ENCODE measurements at places on chromosomes 16 and 17. TPM values are rescaled to one million over a fixed set of nuclear protein-coding genes. Genes with fewer than 3 reads are reported as not detected.
A peak's percentile ranks its signal among the peaks of the same experiment; 100 is the strongest.

GRCh38 chr17:48834973-48835372 lies 4.1 kb downstream of the CALCOCO2 start:
- DNase-seq, result no peak

The SBK1 gene
- 0.85 TPM for total RNA-seq

The SYNRG gene
- total RNA-seq, result 45.3 TPM

GRCh38 chr16:27408602-27409031 lies 6.6 kb downstream of the IL21R start:
- DNase-seq, result peak; percentile 66

GRCh38 chr16:67000384-67001351 lies 12.3 kb downstream of the CES4A start:
- DNase-seq, result peak; percentile 89

The PPL gene
- not detected for total RNA-seq

GRCh38 chr16:12758031-12758669 lies 45.5 kb downstream of the CPPED1 start:
- no peak for DNase-seq

The NUP93 gene
- total RNA-seq, result 168 TPM

GRCh38 chr17:58279016-58279711 lies 1.6 kb downstream of the MPO start:
- DNase-seq, result no peak

The CACNG3 gene
- not detected for total RNA-seq

The MEIOB gene
- not detected for total RNA-seq

The KRT20 gene
- not detected for total RNA-seq

GRCh38 chr17:67833134-67833533 lies 7.8 kb downstream of the BPTF start:
- no peak for DNase-seq

The CDYL2 gene
- total RNA-seq, result 63.3 TPM

GRCh38 chr16:27223701-27224100 lies 20.4 kb downstream of the KDM8 start:
- no peak for DNase-seq

The AARS1 gene
- 117 TPM for total RNA-seq

The CCL4L2 gene
- 11.5 TPM for total RNA-seq

GRCh38 chr17:32998111-32998886 lies 6.7 kb downstream of the SPACA3 start:
- DNase-seq, result peak; percentile 92

- no peak for DNase-seq
These were observed 65.6 kb downstream of the SDR42E1 start for GRCh38 chr16:81945665-81946064.

The RABEP1 gene
- total RNA-seq, result 57.3 TPM

GRCh38 chr17:48484256-48484655 lies 46.6 kb downstream of the HOXB1 start:
- no peak for DNase-seq

- no peak for DNase-seq
These were observed 36.6 kb upstream of the NACA2 start for GRCh38 chr17:61627658-61628057.

DNA sequence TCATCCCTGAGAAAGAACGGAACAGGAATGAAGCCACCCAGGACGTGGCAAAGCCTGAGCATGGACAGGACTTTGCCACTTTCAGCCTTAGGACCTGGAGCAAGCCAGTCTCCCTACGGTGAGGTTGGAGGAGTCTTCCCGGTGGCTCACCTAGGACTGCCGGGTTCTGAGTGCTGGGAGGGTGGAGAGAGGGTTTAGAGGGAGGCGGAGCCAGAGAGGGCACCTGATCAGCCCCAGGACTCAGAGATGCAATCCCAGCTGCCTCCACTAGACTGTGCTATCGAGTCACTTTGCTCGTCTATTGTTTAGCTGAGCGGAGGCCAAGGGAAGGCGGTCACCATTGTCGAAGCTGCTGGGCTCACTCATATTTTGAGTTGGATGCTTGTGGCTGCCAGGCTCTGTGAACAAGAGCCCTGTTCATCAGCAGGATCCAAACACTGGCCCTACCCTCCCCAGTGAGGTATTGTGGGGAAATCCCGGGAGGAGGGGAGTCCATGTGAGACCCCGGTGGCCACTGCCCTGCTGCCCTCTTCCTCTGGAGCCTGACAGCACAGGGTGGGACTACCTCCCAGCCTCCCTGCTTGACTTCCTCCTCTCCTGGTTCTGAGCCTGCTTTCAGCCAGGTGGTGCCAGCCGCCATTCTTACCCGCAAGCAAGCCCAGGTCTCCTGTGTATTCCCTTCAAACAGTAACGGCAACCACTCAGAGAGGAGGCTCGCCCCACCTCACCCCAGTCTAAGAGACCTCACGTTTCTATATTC lies 7.0 kb downstream of the KRT14 start:
- peak; percentile 94 for DNase-seq

GRCh38 chr17:28896491-28896883 lies 1.0 kb downstream of the FLOT2 start:
- no peak for DNase-seq

The SRCIN1 gene
- total RNA-seq, result 0.26 TPM

DNA sequence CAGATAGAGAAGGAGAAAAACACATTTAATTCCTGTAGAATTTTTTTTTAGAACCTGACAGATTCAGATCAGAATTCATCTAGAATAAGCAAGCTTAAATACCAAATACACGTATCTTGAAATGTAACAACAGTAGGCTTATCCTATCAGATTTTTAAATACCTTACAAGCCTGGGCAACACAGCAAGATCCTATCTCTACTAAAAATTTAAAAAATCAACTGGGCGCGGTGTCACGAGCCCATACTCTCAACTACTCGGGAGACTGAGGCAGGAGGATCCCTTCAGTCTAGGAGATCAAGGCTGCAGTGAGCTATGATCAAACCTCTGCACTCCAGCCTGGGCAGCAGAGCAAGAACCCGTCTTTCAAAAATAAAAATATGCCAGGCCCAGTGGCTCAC lies 13.5 kb downstream of the ACOX1 start:
- DNase-seq, result no peak

The ATP2A1 gene
- total RNA-seq, result 2.4 TPM

The NPIPB4 gene
- 221 TPM for total RNA-seq

DNA sequence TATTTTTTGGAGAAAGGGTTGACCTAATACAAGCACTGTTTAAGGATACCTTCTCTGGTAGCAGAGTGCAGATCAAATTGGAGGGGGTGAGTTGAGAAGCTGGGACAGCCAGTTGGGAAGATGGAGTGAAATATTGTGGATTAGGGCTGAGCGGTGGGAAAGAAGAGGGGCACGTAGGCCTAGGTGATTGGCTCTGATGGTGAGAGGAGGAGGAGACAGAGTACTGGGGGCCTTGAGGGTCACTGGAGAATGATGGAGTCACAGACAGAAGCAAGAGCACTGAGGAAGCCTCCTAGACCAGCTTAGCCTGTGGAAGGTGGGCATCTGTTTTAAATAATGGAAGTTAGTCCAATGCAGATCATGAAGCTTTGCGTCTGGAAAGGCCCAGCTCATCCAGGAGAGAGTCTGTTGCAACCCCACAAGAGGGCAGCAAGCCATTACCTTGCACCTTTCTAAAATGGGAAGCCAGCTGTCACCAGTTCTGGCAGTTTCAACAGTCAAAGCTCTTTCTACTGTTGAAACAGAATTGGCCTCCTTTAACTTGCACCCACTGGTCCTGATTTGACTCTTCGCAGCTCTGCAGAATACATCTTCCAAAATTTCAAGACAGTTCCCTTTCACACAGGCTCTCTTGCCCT lies 11.8 kb downstream of the SLC9A5 start:
- peak; percentile 79 for DNase-seq

DNA sequence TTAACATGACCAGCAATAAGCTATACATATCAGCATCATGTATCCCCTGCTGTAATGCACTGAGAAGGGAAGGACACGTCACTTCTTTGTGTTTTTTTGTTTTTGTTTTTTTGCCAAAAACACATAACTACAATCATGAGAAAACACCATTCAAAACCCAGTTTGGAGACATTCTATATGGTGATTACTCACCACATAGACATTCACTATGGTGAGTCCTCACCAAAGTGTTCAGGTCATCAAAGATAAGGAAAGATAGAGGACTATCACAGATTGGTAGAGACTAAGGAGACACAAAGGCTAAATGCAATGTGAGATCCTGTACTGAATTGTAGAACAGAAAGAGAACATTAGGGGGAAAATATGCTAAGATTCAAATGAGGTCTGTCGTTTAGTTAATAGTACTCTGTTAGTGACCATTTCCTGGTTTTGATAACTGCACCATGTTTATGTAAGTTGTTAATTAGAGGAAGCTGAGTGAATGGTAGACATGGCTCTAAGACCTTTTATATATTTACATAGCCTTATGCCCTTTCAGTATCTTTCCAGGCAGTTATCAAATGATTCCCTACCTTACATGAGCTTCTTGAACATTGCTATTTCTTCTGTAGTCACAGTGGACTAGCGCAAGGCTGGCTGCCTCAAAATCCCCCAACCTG lies 46.6 kb downstream of the PIK3R5 start:
- no peak for DNase-seq

DNA sequence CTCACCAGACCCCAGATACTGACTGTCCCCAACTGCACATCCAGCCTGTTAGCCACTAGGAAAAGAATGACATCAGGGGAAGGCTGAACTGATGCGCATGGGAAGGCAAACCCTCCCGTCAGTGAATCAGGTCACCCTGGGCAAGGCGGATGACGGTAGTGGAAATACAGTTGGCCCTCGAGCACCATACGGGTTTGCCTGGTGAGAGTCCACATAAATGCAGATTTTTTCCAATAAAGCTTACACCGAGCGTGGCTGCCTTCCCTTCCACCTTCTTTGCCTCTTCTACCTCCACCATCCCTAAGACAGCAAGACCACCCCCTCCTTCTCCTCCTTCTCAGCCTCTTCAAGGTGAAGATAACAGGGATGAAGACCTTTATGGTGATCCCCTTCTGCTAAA lies 236.1 kb upstream of the TNRC6C start:
- DNase-seq, result no peak

GRCh38 chr17:35738519-35739133 lies 7.2 kb downstream of the RASL10B start:
- no peak for DNase-seq

DNA sequence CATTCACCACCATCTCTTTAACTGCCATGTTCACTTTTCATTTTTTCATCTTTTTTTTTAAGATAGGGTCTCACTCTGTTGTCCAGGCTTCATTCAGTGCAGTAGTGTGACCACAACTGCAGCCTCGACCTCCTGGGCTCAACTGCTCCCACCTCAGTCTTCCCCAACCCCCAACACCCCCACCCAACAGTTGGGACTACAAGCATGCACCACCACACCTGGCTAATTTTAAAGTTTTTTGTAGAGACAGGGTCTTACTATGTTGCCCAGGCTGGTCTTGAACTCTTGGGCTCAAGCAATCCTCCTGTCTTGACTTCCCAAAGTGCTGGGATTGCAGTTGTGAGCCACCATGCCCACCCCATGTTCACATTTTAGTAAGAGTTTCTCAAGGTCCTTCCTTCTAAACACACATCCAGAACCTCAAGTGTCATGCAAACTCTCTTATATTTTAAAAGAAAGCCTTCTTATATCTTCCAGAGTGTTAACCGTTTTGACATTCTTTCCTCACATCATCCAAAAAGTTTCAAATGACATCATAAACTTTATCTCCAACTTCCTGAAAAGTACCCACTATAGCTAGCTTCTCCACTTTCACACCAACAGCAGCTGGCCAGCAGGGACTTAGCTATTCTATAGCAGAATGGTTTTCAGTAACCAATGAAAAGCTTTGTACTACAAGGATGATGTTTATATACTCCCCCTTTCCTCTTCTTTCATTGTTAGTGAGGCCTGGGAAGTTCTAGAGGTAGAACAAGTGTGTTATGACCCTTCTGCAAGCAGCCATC lies 49.3 kb downstream of the TRAF4 start:
- no peak for DNase-seq

DNA sequence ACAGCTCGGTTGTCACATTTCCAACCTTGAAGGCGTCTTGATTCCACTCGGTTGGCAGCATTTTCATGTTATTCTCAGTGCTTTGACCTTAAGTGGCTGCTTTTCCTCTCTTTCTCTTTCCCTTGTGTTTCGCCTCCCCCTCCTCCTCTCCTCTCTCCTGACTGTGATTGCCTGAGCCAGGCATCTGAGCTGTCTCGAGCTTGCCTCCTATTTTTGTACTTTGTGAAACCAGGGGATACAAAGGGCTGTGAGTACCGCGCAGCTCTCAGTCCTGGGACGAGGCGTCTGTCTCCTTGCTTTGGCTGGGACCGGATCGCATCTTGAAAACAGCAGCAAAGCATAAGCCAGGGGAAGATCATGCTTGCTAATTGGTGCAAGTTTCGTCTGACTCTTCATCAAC lies 48.8 kb upstream of the SDK2 start:
- DNase-seq, result no peak

- no peak for DNase-seq
These were observed 32.2 kb downstream of the TRIM37 start for GRCh38 chr17:59074494-59074893.

DNA sequence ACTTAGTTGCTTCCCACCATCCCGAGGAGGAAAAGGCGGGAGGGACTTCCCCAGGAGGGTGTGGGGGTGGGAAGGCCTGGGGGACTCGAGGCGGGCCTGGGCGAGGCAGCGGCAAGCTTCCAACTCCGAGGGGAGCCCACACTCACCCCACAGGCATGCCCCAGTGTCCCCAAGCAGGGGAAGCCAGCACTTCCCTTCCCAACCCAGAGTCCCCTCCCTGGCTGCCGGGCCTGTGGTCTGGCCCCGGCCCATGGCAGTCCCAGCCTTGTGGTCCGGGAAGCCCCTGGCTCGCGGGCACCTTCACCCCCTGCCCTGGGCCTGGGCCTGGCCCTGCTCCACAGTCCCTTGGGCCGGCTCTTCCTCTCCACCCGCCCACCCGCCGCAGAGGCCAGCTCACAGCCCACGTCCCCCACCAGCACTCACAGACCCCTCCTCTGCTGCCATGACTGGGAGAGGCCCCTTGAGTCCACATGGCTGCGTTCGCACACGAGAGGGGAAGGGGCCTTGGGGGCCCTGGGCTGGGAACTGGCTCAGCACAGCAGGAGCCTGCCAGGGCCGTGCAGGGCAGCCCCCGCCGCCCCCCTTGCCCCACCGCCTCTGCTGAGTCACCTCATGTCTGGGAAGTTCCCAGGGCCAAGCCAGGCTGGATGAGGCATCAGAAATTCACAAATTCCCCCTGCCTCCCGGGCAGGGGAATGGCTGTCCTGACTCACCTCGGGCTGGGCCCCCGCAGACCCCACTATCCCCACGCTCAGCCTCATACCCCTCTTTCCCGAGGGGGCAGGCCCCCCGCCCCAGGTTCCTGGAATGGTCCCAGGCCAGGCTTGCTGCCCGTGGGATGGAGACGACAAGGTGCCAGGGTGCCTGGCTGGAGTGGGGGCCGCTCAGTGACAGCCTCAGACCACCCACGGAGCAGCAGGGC lies 27.8 kb downstream of the BAHCC1 start:
- DNase-seq, result no peak

Measured in activated CD4-positive, alpha-beta T cell treated with anti-CD3 and anti-CD28 coated beads, Interleukin-2, amount 10 ng/mL, durations not matched to agents 24 days and 14 days (primary cell).